ENCODE measurements at places on chromosomes 6 and 20.

- no peak for DNase-seq
Measured at GRCh38 chr6:16851758-16852157, 90.5 kb upstream of the ATXN1 start.

DNA sequence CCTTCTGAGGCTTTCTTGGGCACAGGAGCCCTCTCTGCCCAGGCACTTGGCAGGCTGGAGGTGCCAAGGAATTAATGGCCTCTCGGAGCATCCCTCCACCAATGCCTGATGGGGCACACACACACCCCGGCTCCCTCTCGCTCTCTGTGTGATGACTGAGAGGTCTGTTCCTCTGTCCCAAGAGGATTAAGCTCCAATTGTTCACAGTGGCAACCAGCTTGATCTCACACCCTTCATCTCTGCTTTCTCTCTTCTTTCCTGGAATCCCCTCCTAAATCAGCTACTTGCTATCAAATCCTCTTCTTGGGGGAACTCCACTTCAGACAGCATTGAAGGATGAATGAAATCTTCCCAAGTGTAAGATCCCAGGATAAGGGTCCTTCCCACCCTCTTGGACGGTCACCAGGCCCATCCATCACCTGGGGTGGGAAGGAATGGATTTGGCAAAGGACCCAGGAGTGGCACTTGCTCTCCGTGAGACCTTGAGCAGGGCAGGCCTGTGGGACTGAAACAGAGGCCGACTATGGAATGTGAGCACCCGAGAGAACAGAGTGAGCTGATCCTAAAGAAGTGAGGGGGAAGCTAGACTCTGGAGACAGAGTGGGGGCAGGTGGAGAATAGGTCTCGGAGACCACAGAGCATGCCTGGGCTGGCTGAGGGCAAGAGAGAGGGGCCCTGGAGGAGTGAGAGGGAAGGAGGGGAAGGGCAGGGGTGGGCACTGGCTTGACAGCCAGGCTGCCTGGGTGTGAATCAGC is 93.6 kb downstream of the GRM4 start:
- DNase-seq = no peak

GRCh38 chr6:34969662-34970265 is 80.7 kb downstream of the ANKS1A start:
- no peak for DNase-seq

DNA sequence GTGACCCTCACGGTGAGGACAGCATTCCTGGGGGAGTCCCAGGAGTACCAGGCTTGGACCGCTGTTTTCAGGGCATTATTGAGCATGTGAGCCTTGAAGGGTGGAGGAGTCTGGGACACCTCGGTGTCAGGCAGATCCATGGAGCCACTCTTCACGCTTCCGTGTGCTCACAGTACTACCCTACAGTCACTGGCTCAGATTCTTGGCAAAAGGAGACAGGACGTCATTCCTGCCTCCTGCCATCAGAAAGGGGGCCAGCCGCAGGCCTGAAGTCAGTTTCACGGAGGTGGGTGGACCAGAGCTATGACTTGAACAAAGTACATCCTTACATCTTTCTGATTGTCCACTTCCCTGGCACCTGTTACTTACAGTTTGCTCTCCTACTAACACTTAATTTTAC is 88.9 kb upstream of the CD83 start:
- no peak for DNase-seq

GRCh38 chr20:60371384-60371783 is 413.2 kb downstream of the CDH26 start:
- DNase-seq = no peak
